GM12892 (cell line): ENCODE measurements at places on chromosomes 2 and 18.

DNA sequence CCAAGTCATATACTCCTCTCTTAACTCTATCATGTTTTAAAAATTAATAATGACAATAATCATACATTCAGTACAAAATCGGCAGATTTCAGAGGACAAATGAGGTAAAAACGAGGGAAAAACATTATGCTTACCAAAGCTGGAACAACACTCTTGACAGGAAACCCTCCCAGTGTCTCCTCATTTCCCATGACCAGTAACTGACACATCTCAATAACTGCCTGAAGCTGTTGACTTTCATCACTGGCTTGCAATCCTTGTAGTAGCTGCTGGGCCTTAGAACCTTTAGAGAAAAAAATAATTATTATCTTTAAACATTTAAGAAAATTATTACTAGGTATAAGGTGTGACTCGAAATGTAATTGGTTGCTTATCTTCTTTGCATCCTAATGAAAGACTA lies 103.6 kb downstream of the TRIP12 start:
- DNase-seq: no peak

GRCh38 chr2:191783416-191783815 lies 63.5 kb downstream of the CAVIN2 start:
- DNase-seq: no peak

DNA sequence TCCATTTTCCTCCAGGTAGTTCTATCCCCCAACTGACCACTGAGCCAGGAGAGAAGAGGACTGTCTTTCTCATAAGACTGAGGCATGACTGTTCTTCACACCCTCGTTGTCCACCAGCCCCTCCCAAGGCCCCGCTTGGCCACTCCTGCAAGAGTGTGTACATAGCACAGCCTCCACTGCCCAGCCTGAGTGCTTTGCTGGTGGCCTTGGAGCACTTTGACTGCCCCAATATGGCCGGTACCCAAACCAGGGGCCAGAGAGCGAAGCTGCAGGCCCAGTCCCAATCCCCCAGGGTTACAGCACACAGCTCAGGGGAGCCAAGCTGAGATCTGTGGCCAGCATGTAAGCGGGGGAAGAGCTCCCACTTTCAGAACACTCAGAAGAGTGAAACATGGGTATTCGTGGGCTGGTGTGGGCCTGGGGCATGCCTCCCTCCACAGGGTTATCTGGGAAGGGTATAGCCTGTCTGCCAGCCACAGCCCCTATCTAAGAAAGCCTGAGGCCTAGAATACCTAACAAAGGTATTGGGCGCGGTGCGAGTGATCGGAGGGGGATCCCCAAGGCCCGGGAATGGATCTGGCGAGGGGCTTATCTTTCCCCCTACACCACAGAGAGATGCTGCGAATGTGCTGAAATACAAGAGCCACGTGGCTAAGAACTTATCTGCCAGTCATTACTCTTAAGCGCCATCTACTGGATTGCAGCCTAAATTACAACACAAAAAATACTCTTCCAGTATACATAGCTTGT lies 163.8 kb downstream of the WDPCP start:
- DNase-seq: no peak

GRCh38 chr2:8456151-8457091 lies 225.4 kb upstream of the ID2 start:
- DNase-seq: no peak

- DNase-seq: no peak
Observed at GRCh38 chr2:220144411-220144810, 517.0 kb downstream of the SLC4A3 start.

DNA sequence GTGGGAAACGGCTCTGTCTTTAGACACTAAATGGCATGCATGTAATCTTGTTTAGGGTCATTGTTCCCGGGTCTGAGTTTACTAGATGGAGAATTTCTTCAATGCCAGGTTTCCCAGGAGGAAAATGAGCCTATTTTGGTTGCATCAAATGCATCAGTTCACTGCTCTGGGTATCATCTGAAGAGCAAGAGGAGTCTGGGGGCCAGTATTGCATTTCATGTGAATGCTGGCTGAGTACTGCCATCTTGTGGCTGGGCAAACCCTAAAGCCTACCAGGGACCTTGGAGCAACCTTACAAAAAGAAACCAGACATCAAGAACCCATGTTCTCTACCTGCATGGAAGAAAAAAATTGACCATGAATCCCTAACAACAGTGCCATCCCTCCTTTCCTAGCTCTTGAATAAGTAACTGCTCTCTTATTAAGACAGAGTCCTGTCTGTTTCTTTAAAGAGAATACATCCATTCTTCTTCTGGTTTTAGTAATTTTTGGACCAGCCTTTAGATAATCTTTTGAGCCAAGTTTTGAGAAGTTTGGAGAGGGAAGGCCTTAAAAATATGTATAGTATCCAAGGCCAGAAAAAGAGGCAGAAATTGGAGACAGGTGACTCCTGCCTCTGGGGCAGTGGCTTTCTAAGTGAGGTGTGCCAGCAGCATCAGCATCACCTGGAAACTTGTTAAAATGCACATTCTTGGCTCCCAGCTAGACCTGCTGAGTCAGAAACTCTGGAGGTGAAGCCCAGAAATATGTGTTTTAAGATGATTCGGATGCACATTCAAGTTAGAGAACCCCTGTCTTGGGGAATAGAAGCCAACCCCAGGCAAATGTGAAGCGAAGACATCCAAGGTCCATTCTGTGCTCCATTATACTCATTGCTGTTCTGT lies 261.0 kb upstream of the CXCR4 start:
- DNase-seq: no peak

DNA sequence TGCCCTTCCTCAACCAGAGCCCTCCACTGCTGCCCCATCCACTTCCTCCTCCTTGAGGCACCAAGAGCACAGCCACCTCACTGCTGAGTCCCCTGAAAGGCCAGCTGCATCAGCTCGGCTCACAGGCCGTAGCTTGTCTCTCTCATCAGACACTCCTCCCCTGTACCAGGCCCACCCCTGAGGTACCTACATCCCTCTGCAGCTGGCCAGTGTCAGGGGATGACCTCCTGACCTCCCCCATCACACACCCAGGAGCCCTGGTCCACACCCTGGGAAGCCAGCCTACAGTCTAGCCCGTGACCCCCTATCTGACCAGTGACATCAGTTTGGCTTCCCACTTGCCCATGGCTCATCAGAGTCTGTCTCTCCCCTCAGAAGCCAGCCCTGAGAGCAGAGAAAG lies 205.6 kb downstream of the TNS1 start:
- DNase-seq: no peak

GRCh38 chr18:51630706-51631105 lies 433.2 kb upstream of the MEX3C start:
- DNase-seq: no peak

DNA sequence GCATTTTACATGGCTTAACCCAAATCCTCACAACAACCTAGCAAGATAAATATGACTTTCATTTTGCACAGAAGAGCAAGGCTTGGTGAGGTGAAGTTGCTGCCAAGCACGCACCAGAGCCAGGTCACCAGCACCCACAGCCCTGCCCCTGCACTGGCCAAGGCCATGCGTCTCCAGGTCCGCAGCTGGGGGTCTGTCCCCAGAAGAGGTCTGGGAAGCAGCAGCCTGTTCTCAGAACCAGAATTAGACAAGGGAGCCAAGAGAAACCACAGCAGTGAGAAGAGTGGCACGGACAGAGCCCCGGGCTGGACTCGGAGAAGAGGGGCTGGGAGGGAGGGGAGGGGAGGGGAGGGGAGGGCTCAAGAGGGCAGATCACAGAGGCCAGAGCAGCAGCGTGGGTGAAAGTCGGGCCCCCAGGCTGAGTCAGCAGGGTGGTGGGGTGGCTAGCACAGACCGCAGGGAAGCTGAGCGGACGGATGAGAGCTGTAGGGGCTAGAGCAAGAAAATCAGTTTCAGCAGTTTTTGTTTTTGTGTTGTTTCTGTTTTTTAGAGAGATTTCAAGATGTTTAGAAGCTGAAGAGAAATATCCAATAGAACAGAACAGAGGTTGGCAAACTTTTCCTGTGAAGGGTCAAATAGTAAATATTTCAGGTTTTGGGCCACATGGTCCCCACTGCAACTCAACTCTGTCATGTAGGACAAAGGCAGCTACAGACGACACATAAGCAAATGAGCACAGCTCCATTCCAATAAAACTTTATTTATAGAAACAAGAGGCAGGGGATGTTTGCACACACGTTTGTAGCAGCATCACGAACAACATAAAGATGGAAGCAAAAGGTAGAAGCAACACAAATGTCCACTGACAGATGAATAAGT lies 7.4 kb upstream of the MTERF4 start:
- DNase-seq: no peak

- no peak for DNase-seq
Observed at GRCh38 chr2:10303181-10303693, 533 bp downstream of the HPCAL1 start.

DNA sequence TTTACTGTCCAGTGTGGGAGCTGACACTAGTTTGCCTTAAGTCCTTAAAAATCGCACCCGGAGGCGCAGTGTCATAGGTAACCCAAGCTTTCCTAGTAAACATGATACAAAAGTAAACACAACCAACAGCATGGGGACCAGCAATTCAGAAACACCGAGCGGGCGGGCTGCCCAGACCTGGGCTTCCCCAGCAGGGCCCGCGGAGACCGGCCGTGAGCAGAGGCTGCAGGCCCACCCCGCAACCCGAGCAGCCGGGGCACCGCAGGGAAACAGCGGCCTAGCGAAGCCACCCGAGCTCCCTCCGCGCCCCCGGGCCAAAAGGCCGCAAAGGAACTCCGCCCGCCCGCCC lies 296 bp downstream of the TTC21B start:
- DNase-seq: no peak

DNA sequence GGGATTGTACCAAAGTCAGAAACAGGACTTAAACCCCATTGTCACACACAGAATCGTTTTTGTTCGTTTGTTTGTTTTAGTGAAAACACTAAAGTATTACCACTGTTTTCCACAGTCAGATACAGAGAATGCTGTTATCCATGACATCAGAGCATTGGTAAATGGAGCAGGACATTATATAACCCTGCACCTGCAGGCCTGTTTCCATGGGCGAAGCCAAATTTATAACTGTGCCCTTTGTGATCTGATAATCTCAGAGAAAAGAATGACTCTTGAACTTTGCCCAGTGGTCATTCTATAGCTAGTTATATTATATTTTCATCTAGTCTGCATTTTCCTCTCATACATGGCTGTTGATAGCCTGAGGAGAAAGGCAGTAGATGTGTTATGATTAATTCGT lies 217.6 kb downstream of the TMEM182 start:
- DNase-seq: no peak

GRCh38 chr2:67840460-67841068 lies 222.2 kb downstream of the C1D start:
- DNase-seq: peak; percentile 12

- DNase-seq: peak; percentile 26
Observed at GRCh38 chr2:197145471-197146056, 165.0 kb downstream of the ANKRD44 start.

- no peak for DNase-seq
Observed at GRCh38 chr2:192098814-192099491, 95.8 kb downstream of the TMEFF2 start.

- no peak for DNase-seq
Observed at GRCh38 chr18:33369711-33370449, 70.6 kb downstream of the CCDC178 start.

DNA sequence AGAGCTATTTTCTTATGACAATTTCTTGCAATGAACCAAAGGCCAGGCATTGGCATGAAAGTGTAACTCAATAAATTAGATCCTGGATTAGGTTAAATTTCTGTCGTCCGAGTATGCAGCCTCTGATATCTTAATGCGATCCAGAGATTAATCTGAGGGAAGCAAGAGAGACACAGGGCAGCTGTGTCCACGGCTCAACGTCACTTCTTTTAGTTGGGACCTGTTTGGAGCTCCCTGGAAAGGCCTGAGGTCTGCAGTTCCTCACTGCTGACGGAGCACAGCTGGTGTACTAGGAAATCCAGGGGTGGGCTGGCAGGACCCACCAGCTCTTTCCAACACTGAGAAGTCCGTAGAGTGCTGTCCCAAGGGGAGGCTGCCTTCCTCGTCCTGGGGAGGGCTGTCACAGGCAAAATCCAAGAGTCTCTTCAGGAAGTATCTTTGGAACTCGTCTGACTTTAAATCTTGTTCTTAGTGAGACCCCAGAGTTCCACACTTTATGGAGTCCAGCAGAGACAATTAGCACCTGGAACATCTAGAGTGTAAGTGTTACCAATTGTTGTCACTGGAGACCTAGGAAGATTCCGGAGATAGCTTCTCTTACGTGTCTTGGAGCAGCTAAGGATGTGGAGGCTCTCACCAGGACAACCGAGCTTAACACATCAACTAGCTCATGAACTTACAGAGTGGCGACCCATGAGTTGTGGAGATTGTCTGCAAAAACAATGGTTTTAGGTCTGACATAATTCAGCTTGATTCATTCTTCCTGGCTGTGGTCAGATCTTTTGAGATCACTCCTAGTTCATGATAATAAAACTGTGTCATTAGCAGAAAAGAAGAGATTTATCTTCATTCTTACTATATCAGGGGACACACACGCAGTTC lies 173.7 kb downstream of the ACKR3 start:
- no peak for DNase-seq

- no peak for DNase-seq
Observed at GRCh38 chr2:6605836-6606505, 259.7 kb downstream of the CMPK2 start.

DNA sequence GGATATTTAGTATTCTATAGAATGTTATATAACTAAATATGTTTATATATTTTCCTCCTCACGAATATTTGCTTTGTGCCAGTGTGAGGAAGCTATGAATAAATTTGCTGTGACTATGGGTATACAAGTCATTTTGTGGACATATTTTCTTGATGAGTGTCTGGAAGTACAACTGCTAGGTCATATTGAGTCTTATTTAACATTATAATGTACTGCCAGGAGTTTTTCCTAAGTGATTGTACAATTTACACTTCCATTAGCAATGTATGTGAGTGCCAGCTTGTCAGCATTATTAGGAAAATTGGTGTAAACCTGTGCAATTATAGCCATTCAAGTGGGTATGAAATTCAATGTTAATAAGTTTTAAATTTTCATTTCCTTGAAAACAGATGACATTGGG lies 1328.9 kb upstream of the TMEFF2 start:
- DNase-seq: no peak

GRCh38 chr2:70991142-70991541 lies 3.5 kb downstream of the TEX261 start:
- no peak for DNase-seq

DNA sequence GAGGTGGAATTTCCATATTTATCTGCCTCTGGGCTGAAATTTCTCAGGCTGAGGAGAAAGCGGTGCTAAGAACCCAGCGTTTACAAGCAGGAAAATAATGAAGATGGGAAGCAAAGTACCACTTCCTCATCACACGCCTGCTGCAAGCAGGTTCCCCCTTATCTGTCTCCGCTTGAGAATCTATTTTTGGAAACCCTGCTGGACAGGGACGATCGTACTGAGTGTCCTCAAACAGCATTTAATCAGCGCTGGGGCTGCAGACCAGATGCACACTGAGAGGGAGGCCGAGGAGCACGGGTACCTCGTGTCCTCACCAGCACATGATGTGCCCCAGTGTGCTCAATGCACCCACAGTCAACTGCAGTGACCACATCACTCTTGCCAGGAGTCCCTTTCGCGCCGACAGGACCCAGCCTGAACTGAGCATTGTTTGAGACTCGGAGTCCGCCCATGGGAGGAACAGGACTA lies 160.4 kb downstream of the HDAC4 start:
- no peak for DNase-seq

- no peak for DNase-seq
Observed at GRCh38 chr2:227570615-227571014, 28.1 kb upstream of the SCYGR2 start.

- DNase-seq: peak; percentile 53
Observed at GRCh38 chr18:62526098-62527025, 3.5 kb downstream of the ZCCHC2 start.
